ENCODE measurements at places on chromosomes 1 and 21. TPM values are rescaled to one million over a fixed set of nuclear protein-coding genes. Genes with fewer than 3 reads are reported as not detected.

DNA sequence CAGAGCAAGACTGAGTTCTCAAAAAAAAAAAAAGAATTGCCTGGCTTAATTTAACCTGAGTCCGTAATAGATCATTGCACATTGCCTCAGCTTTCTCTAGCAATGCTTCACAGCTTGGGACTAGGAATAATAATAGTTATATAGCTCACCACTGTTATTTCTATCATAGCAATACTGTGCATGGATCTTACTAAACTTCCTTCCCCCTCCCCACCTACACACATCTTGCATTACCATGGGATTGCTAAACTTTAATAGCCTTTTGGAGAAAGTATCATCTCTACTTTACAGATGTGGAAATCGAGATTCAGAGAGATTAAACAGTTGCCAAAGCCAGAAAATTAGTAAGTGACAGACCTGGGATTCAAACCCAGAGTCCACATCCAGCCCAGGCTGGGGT, 99.4 kb downstream of the ATP5PO start:
- no peak for DNase-seq

DNA sequence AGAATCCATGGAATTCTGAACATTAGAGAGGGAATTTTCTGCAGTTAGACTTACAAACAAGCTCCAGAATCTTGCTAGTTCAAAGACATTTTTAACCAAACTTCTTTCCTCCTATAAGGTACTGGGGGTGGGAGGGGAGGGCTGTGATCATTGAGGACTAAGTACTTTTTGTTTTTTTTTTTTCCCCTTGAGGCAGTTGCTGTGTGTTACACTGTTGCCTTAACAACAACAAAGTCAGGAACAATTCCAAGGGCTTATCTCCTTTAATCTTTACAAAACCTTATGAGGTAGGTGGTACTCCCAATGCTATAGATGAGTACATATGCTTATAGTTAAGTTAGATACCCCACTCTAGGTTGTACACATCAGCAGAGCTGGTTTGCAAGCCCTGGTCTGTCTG, 62.9 kb downstream of the PPP1R12B start:
- DNase-seq = no peak

- peak; percentile 85 for DNase-seq
Measured at GRCh38 chr1:205317311-205317917, 4.1 kb downstream of the NUAK2 start.

- no peak for DNase-seq
Measured at GRCh38 chr21:38495242-38495641, 3.0 kb downstream of the ERG start.

- no peak for DNase-seq
Measured at GRCh38 chr1:58104960-58105359, 441.6 kb downstream of the OMA1 start.

DNA sequence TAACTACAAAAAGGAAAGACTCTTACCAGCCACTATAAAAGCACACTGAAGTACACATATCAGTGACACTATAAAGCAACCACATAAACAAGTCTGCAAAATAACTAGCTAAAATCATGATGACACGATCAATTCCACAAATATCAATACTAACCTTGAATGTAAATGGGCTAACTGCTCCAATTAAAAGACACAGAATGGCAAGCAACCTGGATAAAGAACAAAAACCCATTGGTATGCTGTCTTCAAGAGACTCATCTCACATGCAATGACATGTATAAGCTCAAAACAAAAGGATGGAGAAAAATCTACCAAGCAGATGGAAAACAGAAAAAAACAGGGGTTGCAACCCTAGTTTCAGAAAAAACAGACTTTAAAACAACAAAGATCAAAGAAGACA, 59.7 kb upstream of the LYPLAL1 start:
- no peak for DNase-seq

- no peak for DNase-seq
Measured at GRCh38 chr1:212520746-212521145, 87.8 kb upstream of the ATF3 start.

Gene LRRC39
- total RNA-seq = 90.7 TPM

Gene C21orf58
- total RNA-seq = 1.4 TPM

Gene PRRX1
- total RNA-seq = 124 TPM
